ENCODE measurements at places on chromosomes 16 and 17. TPM values are rescaled to one million over a fixed set of nuclear protein-coding genes. Genes with fewer than 3 reads are reported as not detected.

The DNAI2 gene
- total RNA-seq, result not detected

The SGCA gene
- total RNA-seq, result 204 TPM

The ETV4 gene
- total RNA-seq, result 0.75 TPM

The GPT2 gene
- total RNA-seq, result 21.8 TPM

The CCL3 gene
- total RNA-seq, result 0.27 TPM

The MNT gene
- 11.2 TPM for total RNA-seq

The DNAAF8 gene
- 0.92 TPM for total RNA-seq

The MYH8 gene
- not detected for total RNA-seq

The DLX4 gene
- not detected for total RNA-seq

- DNase-seq, result peak; percentile 25
Measured at GRCh38 chr17:7997186-7997585, 5.2 kb upstream of the GUCY2D start.

DNA sequence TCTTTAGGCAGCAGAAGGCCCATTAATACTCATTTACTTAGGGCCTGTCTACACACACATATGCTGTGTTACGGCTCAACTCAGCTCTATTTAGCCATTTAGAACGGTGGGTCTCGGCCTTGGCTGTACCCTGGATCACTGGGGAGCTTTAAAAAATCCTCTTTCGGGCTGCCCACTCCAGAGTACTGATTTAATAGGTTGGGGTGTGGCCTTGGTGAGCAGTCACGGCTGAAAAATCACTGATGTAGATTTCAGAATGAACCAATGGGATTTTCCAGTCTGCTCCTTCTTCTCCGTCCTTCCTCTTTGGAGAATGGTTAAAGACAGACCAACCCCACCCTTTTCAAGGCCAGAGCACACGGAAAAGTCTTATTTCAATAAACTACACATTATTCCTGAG lies 223.5 kb downstream of the CCDC182 start:
- no peak for DNase-seq

- DNase-seq, result no peak
Measured at GRCh38 chr16:11836650-11837244, 14.6 kb downstream of the RSL1D1 start.

DNA sequence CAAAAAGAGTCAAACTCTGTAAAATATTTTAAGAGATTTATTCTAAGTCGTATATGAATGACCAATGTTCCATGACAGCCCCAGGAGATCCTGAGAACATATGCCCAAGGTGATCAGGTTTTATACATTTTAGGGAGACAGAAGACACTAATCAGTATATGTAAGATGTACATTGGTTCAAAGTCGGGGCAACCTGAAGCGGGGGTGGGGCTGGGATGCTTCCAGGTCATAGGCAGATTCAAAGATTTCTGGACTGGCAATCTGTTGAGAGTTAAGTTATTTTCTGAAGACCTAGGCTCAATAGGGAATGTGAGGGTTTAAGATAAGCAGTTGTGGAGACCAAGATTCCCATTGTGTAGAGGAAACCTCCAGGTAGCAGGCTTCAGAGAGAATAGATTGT lies 20.4 kb upstream of the DHRS7B start:
- DNase-seq, result no peak

DNA sequence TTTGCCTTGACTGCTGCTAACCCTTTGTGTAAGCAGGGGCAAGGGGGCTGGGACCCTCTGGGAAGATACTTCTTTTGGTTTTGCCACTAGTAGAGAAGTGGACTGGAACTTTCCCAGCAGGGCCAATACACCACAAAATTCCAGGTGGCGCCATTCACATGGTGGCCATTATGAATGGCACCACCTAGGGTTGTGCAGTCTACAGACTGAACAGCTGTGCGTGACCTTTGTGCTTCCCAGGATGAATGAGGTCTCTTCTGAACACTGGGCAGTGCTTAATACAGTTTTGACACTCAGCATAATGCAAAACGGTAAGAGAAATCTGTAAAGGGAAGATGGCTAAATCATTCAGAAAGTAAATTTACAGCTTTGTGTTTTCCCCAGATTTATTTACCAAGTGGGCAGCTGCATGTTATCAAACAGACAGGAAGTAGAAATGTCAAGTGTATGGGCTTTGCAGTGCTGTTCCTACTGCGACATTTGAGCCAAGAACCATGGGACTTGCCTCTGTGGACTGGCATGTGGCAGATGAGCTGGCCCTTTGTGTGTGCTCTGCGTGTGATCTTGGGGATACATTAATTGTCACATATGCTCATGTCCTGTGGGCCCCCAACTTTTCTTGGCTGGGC lies 9.2 kb downstream of the SYT17 start:
- no peak for DNase-seq

DNA sequence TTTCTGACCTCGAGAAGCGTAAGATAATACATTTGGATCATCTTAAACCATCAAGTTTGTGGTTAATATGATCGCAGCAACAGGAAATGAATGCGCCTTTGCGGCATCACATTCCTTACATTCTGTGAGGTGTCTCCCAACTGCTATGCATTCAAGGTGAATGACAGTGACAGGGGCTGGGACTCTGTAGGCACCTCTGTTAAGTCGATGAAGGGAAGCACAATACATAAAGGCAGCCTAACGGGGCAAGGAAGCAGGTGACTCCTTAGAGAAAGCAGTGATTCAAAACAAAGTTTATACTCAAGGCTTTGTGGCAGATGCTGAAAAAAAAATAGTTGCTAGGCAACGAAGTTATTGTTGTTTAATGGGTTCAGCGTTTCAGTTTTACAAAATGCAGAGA lies 21.6 kb upstream of the EVPL start:
- no peak for DNase-seq

DNA sequence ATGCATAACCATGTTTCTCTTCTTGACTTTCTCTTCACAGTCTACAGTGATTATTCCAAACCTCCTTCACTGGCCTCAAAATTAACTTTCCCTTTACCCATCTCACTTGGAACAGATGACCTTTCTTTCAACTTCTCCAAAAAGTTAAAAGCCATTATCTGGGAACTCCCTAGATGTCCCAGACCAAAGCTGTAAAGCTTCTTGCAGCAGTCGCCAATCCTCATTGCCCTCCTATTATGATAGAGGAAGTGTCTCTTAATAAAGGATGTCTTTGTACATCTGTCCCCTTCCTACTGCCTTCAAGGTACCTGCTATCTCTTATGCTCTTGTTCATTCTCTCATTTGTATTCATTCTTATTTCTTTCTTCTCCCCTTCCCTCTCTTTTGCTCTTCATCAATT lies 127.5 kb downstream of the MRTFB start:
- no peak for DNase-seq

DNA sequence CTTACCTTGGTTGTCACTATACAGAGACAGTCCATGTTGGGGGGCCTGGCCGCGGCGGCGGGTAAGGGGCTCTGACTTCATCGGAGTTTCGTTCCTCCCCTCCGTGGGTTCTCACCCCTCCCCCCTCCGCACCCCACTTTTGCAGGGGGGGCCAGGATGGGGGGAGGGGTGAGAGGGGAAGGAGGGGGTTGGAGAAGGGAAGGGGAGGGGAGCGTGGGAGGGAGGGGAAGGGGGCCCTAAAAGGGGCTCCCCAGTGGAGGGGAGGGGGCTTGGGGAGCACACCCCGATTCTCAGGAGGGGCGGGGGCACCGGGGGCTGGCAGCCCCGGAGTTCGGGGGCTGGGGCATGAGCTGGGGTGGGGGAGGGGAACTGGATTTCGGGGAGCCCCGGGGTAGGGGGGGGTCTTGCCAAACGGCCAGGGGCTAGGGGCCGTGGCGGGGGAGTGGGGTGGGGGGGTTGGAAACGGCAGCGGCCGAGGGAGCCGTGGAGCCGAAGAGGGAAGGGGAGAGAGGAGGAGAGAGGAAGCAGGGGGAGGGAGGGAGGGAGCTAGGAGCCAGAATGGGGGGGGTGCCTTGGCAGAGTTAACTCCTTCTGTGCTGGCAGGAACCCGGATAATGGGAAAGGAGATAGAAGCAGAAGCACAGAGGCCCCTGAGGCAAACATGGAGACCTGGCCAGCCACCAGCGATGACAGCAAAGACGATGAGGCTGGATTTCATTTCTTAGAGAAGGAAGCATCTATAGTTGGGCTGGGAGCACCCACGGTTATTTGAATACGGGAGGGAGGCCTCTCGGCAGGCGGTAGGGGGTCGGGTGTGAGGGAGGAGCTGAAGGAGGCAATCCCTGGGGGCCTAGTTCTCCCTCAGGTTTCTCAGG lies 2.3 kb downstream of the DLG4 start:
- DNase-seq, result peak; percentile 52

DNA sequence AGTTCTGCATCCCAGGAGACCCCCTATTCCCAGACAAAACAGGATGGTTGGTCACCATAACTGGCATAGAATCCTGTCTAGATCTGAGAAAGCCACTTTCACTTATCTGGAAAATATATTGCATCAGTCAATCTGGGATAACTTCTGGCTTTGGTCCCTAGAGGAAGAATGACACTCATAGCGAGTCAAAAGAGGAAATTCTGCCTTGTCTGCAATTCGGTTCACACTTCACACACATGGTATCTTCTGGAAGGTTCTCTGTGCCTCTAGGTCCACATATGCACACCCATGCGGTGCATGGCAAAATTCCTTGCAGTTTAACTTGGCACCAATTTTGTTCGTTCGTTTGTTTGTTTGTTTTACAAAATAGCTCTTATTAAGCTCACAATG lies 49.2 kb upstream of the WSCD1 start:
- no peak for DNase-seq

GRCh38 chr16:56388209-56388608 lies 37.1 kb downstream of the AMFR start:
- DNase-seq, result no peak

DNA sequence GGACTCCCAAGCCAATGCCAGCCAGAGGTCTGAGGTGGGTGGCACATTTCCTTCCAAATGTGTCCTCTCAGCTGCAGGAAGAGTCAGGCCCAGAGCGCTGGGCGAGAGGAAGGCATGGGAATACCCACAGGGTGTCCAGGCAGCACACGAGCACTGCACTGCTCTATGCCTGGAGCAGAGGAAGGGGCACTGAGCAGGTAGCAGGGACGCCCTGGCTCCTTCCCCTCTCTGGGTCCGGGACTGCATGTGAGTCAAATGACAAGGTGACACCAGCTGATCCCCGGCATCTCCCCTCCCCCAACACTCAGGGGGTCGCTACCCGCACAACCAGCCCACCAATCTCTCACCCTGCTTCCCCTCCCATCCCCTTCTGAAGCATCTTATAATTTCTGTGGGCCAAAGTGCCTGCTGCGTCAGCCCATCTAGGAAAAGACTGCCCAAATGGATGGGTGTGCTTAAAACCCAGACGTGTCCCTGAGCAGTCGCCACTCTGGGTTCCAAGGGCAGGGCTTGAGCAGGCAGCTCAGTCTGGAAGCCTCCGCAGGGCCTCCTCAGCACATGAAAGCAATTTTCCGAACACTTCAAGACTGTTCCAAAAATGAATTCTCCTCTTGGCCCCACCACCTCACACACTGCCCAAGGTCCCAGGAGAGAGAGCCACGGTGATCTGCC lies 12.0 kb upstream of the BCAR1 start:
- no peak for DNase-seq

GRCh38 chr17:77442976-77443747 lies 302.4 kb downstream of the SEC14L1 start:
- DNase-seq, result no peak

- DNase-seq, result no peak
Measured at GRCh38 chr17:77772899-77773358, 185.6 kb upstream of the TNRC6C start.

- DNase-seq, result no peak
Measured at GRCh38 chr17:63370696-63371095, 75.4 kb downstream of the CYB561 start.

GRCh38 chr16:88977018-88977811 lies at the start of gene CBFA2T3:
Gene CBFA2T3, minus strand, starts transcription at chr16:88977207. Its CDS starts 400 bp downstream, at chr16:88976807.
- peak; percentile 81 for DNase-seq

- no peak for DNase-seq
Measured at GRCh38 chr16:75333721-75334163, 82.3 kb upstream of the BCAR1 start.

DNA sequence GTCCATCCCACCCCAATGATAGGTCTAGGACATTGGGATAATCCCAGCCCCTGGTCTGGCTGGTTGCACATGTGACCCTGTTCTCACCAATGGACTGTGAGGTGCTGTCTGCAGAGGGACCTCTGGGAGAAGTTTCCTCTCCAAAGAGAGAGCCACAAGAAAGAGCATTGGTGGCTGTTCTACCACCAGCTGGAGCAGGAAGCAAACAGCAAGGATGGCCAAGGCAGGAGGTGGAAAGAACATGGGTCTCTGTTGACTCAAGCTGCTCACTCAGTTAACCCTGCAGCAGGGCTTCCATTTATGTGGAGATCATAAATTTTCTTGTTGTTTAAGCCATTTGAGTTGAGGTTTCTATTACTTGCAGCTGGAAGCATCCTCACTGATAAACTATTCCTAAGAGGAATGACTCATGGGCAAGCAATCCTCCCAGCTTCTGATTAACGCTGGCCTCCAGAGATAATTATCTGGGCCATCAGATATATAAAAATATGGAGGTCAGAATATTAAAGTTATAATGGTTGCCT lies 52.6 kb downstream of the CYB5B start:
- DNase-seq, result no peak

GRCh38 chr16:75555213-75555706 lies 792 bp downstream of the TMEM231 start:
- peak; percentile 88 for DNase-seq

GRCh38 chr17:59512844-59513385 lies 52.5 kb upstream of the DHX40 start:
- DNase-seq, result no peak

DNA sequence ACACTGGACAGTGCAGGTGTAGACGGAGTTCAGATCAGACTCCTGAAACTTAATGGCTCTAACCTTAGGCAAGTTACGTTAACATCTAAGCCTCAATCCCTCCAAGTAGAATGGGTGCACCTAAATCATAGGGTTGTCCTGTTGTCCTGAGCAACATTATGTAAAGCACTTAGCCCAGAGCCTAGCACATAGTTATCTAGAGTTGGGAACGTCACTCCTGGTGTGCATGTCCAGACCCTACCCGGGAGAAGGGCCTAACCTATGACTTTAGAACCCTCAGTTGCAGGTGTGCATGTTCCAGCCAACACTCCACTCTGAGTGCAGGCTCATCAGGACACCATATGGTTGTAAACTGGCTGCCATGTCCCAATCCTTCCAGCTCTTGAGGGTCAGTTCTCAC lies 26.0 kb downstream of the LIG3 start:
- no peak for DNase-seq

DNA sequence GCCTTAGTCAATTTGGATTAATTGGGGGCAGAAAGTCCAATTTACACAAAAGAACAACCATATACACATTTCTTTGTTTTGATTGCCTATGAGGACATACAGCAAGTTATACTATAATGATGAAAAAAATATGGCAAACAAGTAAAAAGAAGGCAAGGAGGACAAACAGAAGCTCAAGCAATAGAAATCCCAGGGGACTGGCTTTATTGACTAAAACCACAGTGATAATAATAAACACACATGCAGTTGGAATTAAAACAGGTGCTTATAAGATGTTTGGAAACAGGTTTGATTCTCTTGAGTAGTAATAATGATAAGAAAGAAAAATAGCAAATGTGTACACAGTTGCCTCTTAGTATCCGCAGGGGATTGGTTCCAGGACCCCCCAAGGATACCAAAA lies 176.4 kb downstream of the SHISA9 start:
- no peak for DNase-seq

Measured in heart right ventricle (tissue), 16 donors.